Nephron progenitor cell (in vitro differentiated cells): ENCODE measurements at places on chromosomes 7 and 10.
A peak's percentile ranks its signal among the peaks of the same experiment; 100 is the strongest.

DNA sequence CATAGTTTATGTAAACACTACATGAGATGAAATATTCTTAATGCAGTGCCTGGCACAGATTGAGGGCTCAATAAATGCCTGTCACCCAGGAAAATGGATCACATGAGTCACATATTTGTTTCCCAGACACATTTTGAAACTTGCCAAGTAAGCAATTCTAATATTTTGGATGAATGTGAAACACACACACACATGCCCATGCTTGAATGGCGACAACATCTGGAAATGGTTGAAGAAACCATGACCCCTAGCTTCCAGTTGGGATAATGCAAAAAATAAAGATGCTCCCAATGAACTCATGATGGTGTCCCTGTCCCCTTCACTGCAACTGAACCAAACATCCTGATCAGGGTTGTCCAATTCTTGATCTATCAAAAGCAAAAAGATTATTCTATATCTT is 797.3 kb downstream of the XPNPEP1 start:
- H3K27me3 ChIP-seq, result peaks cover 3% of the 10 kb centered on the region
- DNase-seq, result no peak
- no peak overlapping the region for H3K27ac ChIP-seq
- no peak overlapping the region for H3K4me3 ChIP-seq
- H3K4me1 ChIP-seq, result no peaks in the 10 kb centered on the region
- H3K36me3 ChIP-seq, result no peaks in the 10 kb centered on the region

DNA sequence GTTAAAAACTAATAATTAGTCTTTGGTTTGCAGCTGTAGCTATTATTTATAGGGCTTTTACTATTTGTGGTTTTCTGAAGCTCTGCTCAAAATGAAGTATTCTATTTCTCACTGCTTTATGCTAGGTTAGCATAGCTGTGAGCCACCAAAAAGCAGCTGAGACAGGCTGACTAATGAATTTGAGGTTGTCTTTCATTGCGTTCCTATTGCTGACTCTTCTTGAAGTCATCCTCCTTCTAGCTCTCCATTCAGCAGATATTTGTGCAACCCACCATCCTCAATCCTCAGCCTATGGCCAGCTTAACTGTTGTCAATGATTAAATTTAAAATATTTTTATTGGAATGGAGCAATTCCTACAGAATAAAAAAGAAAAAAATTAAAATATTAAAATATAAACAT is 2.1 kb upstream of the RALA start:
- peaks cover 34% of the 10 kb centered on the region for H3K4me1 ChIP-seq
- no peaks in the 10 kb centered on the region for H3K36me3 ChIP-seq
- H3K27me3 ChIP-seq, result peaks cover 13% of the 10 kb centered on the region
- DNase-seq, result no peak

DNA sequence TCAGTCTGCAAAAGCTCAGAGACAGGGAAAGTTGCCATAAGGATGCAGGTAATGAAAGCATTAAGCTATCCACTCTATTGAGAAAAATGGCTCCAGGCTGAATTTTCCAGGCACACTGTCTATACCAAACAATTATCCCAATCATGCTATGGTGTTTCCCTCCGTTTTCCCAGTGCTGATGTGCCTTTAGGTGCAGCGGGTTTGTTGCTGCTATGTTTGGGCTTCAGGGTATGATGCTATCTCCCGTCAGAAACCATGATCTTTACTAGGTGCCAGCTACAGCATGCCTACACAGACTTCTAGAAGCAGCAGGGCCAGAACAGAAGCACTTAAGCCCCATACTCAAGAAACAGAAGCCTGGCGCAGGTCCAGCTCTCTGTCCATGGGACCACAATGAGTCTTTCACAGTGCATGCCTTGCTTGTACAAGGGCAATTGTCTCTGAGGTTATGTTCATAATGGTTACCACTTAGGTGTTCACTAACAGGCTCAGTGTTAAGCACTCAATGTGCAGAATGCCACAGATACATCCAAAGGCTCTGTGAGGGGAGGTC is 19.4 kb downstream of the STEAP1B start:
- H3K4me1 ChIP-seq, result peaks cover 16% of the 10 kb centered on the region
- no peak overlapping the region for H3K4me3 ChIP-seq
- peaks cover 11% of the 10 kb centered on the region for H3K27me3 ChIP-seq

- H3K27me3 ChIP-seq, result peaks cover 5% of the 10 kb centered on the region
- no peaks in the 10 kb centered on the region for H3K36me3 ChIP-seq
- no peak overlapping the region for H3K4me3 ChIP-seq
- DNase-seq, result no peak
- no peak overlapping the region for H3K27ac ChIP-seq
Measured at GRCh38 chr10:60282771-60283353, 106.8 kb downstream of the ANK3 start.

DNA sequence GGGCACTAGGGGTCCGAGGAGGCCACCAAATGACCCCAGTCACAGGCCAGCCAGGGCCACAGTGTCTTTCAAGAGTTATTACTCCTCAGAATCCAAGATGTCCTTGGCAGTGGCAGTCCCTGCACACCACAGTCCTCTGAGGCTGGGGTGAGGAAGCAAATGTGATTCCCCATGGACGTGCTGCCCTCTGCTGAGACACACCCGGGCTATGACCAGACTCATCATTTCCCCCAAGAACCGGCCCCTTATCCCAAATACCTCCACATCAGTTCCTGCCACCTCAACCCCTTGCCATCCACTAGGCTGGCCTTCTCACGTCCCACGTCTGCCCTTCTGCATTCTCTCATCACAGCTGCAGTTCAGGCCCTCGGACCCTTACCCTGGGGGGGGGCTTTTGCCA is 5.0 kb downstream of the PRKAG2 start:
- peaks cover 47% of the 10 kb centered on the region for H3K27me3 ChIP-seq
- no peak overlapping the region for H3K4me3 ChIP-seq
- no peak overlapping the region for H3K27ac ChIP-seq
- no peak for DNase-seq
- peaks cover 20% of the 10 kb centered on the region for H3K4me1 ChIP-seq
- H3K36me3 ChIP-seq, result no peaks in the 10 kb centered on the region

GRCh38 chr7:50621973-50622490 is 56.8 kb upstream of the DDC start:
- DNase-seq, result no peak
- H3K4me3 ChIP-seq, result peak overlapping the region; percentile 23
- H3K36me3 ChIP-seq, result peaks cover 10% of the 10 kb centered on the region
- H3K27me3 ChIP-seq, result peaks cover 4% of the 10 kb centered on the region
- H3K27ac ChIP-seq, result no peak overlapping the region

- DNase-seq, result no peak
- peaks cover 53% of the 10 kb centered on the region for H3K36me3 ChIP-seq
- H3K4me1 ChIP-seq, result peaks cover 39% of the 10 kb centered on the region
- no peaks in the 10 kb centered on the region for H3K27me3 ChIP-seq
Measured at GRCh38 chr10:13613519-13613918, 26.8 kb downstream of the PRPF18 start.

DNA sequence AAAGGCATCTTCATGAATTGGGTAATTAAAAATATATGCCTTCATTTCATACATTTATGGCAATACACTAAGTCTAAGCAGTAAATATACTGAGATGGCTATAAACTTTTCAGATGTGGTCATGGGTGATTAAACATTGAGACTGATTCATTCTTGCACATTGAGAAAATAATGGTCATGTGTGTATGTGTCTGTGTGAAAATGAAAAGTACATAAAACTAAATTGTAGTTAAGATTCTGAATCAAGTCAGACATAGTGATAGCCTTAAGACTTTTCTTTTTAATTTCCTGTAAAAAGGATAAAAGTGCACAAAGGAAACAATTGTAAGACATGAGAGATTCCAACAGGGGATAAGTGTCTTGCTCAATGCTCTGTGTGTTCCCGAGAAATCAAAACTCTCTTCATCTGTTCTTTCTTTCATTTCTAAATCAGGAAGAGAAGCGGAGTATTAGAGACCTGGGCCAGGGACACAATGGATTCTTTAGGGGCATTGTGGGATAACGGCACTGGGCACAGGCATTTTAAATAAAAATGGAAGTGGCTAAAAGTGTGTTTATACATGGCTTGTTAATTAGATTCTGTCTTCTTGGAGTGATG is 69.8 kb upstream of the AGR3 start:
- no peaks in the 10 kb centered on the region for H3K27me3 ChIP-seq
- H3K4me3 ChIP-seq, result no peak overlapping the region
- DNase-seq, result no peak
- H3K27ac ChIP-seq, result no peak overlapping the region

GRCh38 chr10:104450490-104450889 is 96.9 kb downstream of the CFAP58 start:
- H3K36me3 ChIP-seq, result no peaks in the 10 kb centered on the region
- no peak overlapping the region for H3K4me3 ChIP-seq
- no peaks in the 10 kb centered on the region for H3K27me3 ChIP-seq
- no peak for DNase-seq

- no peaks in the 10 kb centered on the region for H3K36me3 ChIP-seq
- no peaks in the 10 kb centered on the region for H3K4me1 ChIP-seq
- peaks cover 12% of the 10 kb centered on the region for H3K27me3 ChIP-seq
- H3K27ac ChIP-seq, result no peak overlapping the region
- peak; percentile 71 for DNase-seq
- no peak overlapping the region for H3K4me3 ChIP-seq
Measured at GRCh38 chr7:144437370-144438191, 34.1 kb upstream of the NOBOX start.

DNA sequence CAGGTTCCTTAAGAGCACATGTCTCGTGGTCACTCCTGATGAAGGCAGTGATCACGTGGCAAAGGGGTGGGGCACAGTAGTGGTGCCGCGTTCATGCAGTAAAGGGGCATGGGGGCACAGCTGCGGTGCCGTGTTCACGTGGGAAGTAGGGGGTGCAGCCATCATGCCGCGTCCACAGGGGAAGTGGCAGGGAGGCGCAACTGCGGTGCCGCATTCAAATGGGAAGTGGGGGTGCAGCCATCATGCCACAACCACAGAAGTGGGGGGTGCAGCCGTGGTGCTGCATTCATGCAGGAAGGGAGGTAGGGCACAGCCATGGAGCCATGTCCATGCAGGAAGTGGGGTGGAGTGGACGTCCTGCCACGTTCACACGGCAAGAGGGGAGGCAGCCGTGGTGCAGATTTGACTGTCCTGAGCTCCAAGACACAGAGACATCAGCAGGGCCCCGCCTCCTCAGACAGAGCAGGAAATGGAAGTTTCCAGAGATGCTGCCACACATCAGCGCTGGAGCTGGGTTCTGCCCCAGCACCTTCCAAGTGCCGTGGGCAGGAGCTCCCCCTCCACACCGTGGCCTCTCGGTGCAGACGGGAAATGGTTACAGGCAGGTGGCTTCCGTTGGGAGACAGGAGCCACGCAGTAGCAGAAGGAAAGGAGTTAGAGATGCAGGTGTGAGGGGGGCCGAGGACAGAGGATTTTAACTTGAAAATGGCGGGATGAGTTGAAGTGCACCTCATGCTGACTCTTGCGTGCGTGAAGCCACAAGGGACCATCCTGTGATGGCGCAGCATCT is 95.0 kb upstream of the DDC start:
- no peak overlapping the region for H3K4me3 ChIP-seq
- no peak for DNase-seq
- H3K36me3 ChIP-seq, result peaks cover 18% of the 10 kb centered on the region
- H3K27ac ChIP-seq, result no peak overlapping the region

GRCh38 chr7:27619492-27619891 is 43.2 kb downstream of the HIBADH start:
- no peak overlapping the region for H3K4me3 ChIP-seq
- peaks cover 8% of the 10 kb centered on the region for H3K27me3 ChIP-seq
- peaks cover 97% of the 10 kb centered on the region for H3K36me3 ChIP-seq
- no peak overlapping the region for H3K27ac ChIP-seq
- no peak for DNase-seq

DNA sequence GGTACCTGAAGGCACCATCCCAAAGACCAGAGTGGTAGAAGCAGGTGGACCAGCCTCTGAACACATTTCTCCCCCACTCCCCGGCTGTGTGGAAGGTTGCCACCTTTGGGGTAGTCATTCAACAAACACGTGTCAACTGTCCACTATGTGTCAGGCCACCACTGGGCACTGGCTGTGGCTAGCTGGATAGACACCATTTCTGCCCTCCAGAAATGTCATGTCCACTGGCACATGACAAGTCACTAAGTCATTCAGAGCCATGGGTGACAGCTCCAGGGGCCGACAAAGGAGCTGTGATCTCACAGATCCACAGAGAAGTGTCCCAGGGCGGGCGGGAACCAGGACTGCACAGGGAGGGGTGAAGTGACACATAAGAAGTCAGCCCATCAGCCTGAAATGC is 99.6 kb downstream of the EGFR start:
- no peaks in the 10 kb centered on the region for H3K36me3 ChIP-seq
- peaks cover 12% of the 10 kb centered on the region for H3K4me1 ChIP-seq
- DNase-seq, result no peak
- H3K27ac ChIP-seq, result no peak overlapping the region
- no peak overlapping the region for H3K4me3 ChIP-seq

- H3K36me3 ChIP-seq, result no peaks in the 10 kb centered on the region
- peaks cover 3% of the 10 kb centered on the region for H3K27me3 ChIP-seq
- no peak overlapping the region for H3K27ac ChIP-seq
- peaks cover 38% of the 10 kb centered on the region for H3K4me1 ChIP-seq
Measured at GRCh38 chr7:64916-65341, 127.4 kb upstream of the FAM20C start.

DNA sequence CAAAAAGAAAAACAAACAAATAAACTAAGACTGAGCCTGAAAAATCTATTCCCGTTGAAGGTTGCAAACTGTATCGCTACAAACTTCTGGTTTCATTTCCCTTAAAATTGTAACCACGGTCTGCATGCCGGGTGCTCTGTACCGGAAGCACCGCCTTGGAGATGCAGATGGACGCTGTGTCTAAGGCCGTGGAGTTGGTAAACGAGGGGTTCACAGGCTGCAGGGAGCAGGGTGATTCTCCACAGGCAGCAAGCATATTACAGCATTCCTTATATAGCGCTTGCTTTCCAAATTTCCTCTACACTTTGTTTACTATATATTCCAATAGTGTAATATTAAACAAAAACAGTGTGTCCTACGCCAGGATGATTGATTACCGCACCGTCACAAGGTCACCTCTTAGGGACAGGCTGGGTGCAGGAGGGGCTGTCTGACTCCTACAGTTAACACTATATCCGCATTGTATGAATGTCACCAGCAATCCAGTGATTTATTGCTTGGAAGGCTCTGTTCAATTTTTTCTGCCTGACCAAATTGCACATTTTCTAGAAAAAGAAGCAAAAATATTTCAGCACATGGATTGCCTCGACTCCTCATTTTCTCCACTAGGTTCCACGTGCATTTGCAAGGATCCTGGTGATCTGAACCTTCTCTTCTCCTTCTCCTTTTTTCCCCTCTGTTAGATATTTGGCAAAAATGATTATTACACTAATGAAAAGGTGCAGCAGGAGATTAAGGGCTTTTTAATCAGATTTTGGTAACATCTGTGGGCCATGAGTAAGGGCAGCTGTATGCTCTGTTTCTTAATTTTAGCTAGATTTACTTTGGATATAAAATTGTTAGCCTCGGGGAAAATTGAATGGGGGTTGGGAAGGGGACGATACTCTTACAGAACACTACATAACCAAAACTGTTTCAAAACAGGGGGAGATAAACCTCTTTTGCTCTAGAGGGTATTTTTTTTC is 325.8 kb upstream of the MGMT start:
- H3K36me3 ChIP-seq, result no peaks in the 10 kb centered on the region
- H3K27me3 ChIP-seq, result peaks cover 13% of the 10 kb centered on the region
- peaks cover 19% of the 10 kb centered on the region for H3K4me1 ChIP-seq
- H3K27ac ChIP-seq, result no peak overlapping the region
